Thoracic aorta (tissue), 2 donors: ENCODE measurements at places on chromosomes 5 and 9.

DNA sequence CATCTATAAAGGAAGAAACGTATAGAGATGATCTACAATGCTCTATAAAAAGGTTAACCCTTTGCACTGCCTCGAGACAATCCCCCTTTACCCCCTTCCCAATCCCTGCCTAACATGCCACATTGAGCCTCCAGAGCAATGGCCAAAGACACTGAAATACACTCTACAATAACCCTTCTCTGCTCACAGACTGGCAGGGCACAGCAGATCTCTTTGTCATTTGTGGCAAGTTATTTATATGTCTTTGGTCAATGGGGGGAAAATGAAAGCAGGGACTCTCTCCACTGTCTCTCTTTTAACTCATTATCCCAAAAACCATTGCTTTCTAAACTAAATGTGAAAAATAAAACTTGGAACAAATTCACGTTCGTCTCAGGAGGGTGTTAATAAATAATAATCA, 51.7 kb downstream of the PTCH1 start:
- DNase-seq, result no peak
- no peaks in the 10 kb centered on the region for H3K27me3 ChIP-seq
- no peak overlapping the region for H3K27ac ChIP-seq
- peaks cover 20% of the 10 kb centered on the region for H3K36me3 ChIP-seq
- peaks cover 9% of the 10 kb centered on the region for H3K4me1 ChIP-seq
- H3K4me3 ChIP-seq, result no peak overlapping the region

- no peak overlapping the region for H3K27ac ChIP-seq
- no peak for DNase-seq
- H3K4me3 ChIP-seq, result no peak overlapping the region
- no peaks in the 10 kb centered on the region for H3K36me3 ChIP-seq
- no peaks in the 10 kb centered on the region for H3K27me3 ChIP-seq
Observed at GRCh38 chr5:103298117-103298516, 39.6 kb downstream of the MACIR start.

- H3K4me3 ChIP-seq, result no peak overlapping the region
- no peaks in the 10 kb centered on the region for H3K4me1 ChIP-seq
- no peaks in the 10 kb centered on the region for H3K27me3 ChIP-seq
- no peaks in the 10 kb centered on the region for H3K36me3 ChIP-seq
Observed at GRCh38 chr9:36716496-36716895, 143.8 kb downstream of the MELK start.

- no peak overlapping the region for H3K27ac ChIP-seq
- no peaks in the 10 kb centered on the region for H3K4me1 ChIP-seq
- no peak for DNase-seq
- H3K36me3 ChIP-seq, result no peaks in the 10 kb centered on the region
- no peak overlapping the region for H3K4me3 ChIP-seq
- H3K27me3 ChIP-seq, result no peaks in the 10 kb centered on the region
Observed at GRCh38 chr9:28342815-28343338, 769.6 kb upstream of the C9orf72 start.

DNA sequence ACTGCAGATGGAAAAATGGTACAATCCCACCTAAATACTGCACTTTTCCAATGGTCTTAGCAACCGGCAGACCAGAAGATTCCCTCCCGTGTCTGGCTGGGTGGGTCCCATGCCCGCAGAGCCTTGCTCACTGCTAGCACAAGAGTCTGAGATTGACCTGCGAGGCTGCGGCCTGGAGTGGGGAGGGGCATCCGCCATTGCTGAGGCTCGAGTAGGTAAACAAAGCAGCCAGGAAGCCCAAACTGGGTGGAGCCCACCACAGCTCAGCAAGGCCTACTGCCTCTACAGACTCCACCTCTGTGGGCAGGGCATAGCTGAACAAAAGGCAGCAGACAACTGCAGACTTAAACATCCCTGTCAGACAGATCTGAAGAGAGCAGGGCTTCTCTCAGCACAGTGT, 221.6 kb upstream of the CTNND2 start:
- no peaks in the 10 kb centered on the region for H3K4me1 ChIP-seq
- H3K36me3 ChIP-seq, result no peaks in the 10 kb centered on the region
- no peak overlapping the region for H3K27ac ChIP-seq
- DNase-seq, result no peak

DNA sequence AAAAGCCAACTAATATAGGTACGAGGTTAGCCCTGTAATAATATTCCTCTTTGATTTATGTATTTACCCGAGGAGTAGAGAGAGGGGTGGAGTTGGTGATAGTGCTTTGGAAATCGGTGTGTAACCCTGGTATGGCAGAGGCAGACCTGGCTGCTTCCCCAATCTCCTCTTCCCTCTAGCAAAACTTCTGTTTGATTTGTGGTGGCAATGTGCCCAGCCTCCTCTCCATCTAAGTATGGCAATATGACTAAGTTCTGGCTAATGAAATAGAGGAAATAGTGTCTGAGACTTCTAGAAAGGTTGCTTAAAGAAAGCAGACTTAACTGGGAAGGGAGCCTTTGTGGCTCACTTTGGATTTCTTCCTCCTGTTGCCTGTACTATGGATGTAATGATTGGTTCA, 491.1 kb downstream of the ENC1 start:
- no peak overlapping the region for H3K4me3 ChIP-seq
- H3K36me3 ChIP-seq, result no peaks in the 10 kb centered on the region
- no peak overlapping the region for H3K27ac ChIP-seq
- peaks cover 29% of the 10 kb centered on the region for H3K4me1 ChIP-seq
- H3K27me3 ChIP-seq, result no peaks in the 10 kb centered on the region

GRCh38 chr9:96256800-96257199, 45.2 kb downstream of the HSD17B3 start:
- H3K4me3 ChIP-seq, result no peak overlapping the region
- DNase-seq, result no peak
- no peaks in the 10 kb centered on the region for H3K4me1 ChIP-seq
- H3K27ac ChIP-seq, result no peak overlapping the region

GRCh38 chr5:86320266-86320665, 297.5 kb upstream of the COX7C start:
- no peaks in the 10 kb centered on the region for H3K36me3 ChIP-seq
- H3K27ac ChIP-seq, result no peak overlapping the region
- H3K4me3 ChIP-seq, result no peak overlapping the region
- no peaks in the 10 kb centered on the region for H3K27me3 ChIP-seq
- DNase-seq, result no peak
- no peaks in the 10 kb centered on the region for H3K4me1 ChIP-seq

DNA sequence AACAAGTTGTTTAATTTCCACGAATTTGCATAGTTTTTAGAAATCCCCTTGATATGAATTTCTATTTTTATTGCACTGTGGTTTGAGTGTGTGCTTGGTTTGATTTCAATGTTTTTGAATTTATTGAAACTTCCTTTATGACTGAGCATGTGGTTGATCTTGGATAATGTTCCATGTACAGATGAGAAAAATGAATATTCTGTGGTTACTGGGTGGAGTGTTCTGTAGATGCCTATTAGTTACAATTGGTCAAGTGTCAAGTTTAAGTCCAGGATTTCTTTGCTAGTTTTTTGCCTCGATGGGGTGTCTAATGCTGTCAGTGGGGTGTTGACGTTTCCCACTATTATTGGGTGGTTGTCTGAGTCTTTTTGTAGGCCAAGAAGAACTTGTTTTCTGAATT, 319.5 kb upstream of the ACTBL2 start:
- no peaks in the 10 kb centered on the region for H3K36me3 ChIP-seq
- H3K27me3 ChIP-seq, result no peaks in the 10 kb centered on the region
- H3K27ac ChIP-seq, result no peak overlapping the region
- H3K4me3 ChIP-seq, result no peak overlapping the region

DNA sequence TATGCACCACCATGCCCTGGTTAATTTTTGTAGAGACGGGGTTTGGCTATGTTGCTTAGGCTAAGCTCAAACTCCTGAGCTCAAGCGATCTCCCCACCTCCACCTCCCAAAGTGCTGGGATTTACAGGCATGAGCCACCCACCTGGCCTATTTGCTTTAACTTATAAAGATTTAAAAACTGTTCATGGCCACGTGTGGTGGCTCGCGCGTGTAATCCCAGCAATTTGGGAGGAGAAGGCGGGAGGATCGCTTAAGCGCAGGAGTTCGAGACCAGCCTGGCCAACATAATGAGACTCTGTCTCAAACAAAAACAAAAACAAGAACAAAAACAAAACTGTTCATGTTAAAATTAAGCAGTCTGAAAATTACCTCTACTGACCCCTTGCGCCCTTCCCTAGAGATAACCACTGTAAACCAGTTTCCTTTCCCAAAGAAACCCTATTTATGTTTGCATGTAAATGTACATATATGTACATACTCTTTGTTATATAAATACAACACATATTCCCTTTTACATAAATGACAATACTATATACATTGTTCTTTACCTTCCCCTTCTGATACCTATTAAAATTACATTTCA, 1.5 kb downstream of the AK6 start:
- H3K27me3 ChIP-seq, result no peaks in the 10 kb centered on the region
- no peak for DNase-seq
- H3K4me1 ChIP-seq, result peaks cover 24% of the 10 kb centered on the region
- H3K27ac ChIP-seq, result no peak overlapping the region
- peak overlapping the region; percentile 94 for H3K4me3 ChIP-seq

GRCh38 chr9:133137451-133138231, 16.6 kb upstream of the RALGDS start:
- H3K4me1 ChIP-seq, result peaks cover 28% of the 10 kb centered on the region
- DNase-seq, result no peak
- H3K27me3 ChIP-seq, result no peaks in the 10 kb centered on the region
- H3K4me3 ChIP-seq, result no peak overlapping the region

- H3K36me3 ChIP-seq, result no peaks in the 10 kb centered on the region
- no peaks in the 10 kb centered on the region for H3K27me3 ChIP-seq
- no peak overlapping the region for H3K27ac ChIP-seq
- no peak overlapping the region for H3K4me3 ChIP-seq
- H3K4me1 ChIP-seq, result no peaks in the 10 kb centered on the region
Observed at GRCh38 chr5:92518318-92518904, 1062.6 kb downstream of the NR2F1-AS1 start.

GRCh38 chr5:168288349-168289245, 2.8 kb upstream of the WWC1 start:
- H3K27ac ChIP-seq, result no peak overlapping the region
- peaks cover 5% of the 10 kb centered on the region for H3K4me1 ChIP-seq
- no peaks in the 10 kb centered on the region for H3K27me3 ChIP-seq
- H3K4me3 ChIP-seq, result no peak overlapping the region

GRCh38 chr5:31027721-31028120, 165.8 kb upstream of the CDH6 start:
- no peak overlapping the region for H3K27ac ChIP-seq
- no peak for DNase-seq
- H3K4me3 ChIP-seq, result no peak overlapping the region

DNA sequence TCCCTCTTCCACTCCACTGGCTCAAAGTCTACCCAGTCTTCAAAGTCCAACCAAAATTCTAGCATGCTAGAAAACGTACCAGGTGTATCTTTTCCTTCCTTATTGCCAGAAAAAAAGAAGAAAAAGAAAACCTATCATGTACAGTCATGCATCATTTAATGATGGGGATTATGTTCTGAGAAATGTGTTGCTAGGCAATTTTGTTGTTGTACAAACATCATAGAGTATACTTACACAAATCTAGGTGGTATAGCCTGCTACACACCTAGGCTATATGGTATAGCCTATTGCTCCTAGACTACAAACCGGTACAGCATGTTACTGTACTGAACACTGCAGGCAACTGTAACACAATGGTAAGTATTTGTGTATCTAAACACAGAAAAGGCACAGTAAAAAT, 104.8 kb downstream of the SREK1 start:
- no peak for DNase-seq
- no peak overlapping the region for H3K27ac ChIP-seq
- H3K36me3 ChIP-seq, result no peaks in the 10 kb centered on the region
- H3K27me3 ChIP-seq, result no peaks in the 10 kb centered on the region

- no peaks in the 10 kb centered on the region for H3K27me3 ChIP-seq
- no peak overlapping the region for H3K4me3 ChIP-seq
- no peaks in the 10 kb centered on the region for H3K36me3 ChIP-seq
- no peaks in the 10 kb centered on the region for H3K4me1 ChIP-seq
Observed at GRCh38 chr5:36058776-36059175, 7.9 kb downstream of the UGT3A2 start.

DNA sequence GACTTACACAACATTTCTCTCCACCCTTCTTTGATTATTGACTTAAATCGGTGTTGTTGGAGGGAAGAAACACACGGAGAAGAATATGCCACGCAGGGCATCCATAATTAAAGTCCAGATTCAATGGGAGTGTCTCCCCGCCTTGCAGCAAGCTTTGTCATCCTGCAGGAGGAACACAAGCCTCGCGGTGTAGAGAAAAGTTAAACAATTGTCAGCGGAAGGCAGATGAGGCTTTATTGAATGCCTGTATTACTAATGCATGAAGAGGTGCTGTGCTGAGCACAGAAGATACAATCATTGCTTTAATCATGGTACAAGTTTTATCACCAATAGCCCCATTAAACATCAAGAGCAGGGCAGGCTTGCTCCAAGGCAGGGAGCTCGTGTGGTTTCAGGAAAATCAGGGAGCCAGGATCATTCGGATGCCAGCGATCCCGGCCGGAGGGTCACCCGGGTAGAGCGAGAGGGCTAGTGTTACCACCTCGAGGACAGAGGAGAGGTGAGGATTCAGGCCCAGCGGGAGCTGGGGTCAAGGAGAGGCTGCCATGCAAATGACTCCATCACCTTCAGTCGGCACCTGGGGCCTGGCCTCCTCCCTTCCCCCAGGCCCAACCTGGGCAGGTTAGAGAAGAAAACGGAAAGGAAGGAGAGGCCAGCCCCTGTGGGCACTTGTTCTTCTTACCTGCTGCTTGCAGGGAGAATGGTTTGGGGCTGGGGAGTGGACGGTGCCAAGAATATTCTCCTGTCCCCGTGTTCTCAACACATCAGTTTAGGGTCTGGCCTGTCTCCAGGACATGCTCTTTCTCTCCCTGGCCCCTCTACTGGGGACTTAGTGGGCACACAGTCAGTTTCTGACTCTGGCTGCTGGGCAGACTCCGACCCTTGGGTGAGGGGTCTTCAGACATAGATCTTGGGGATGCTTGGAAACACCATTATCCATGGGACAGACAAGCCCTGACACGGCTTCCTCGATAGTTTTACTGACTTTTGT, 289.5 kb downstream of the IRX2 start:
- H3K27ac ChIP-seq, result no peak overlapping the region
- no peaks in the 10 kb centered on the region for H3K4me1 ChIP-seq
- no peaks in the 10 kb centered on the region for H3K36me3 ChIP-seq
- H3K27me3 ChIP-seq, result no peaks in the 10 kb centered on the region
- DNase-seq, result no peak

- no peaks in the 10 kb centered on the region for H3K36me3 ChIP-seq
- no peak for DNase-seq
- peaks cover 25% of the 10 kb centered on the region for H3K4me1 ChIP-seq
- H3K27me3 ChIP-seq, result no peaks in the 10 kb centered on the region
- H3K27ac ChIP-seq, result peak overlapping the region; percentile 78
Observed at GRCh38 chr5:173499471-173500212, 116.8 kb downstream of the BOD1 start.
